ENCODE measurements at places on chromosomes 2 and 18. TPM values are rescaled to one million over a fixed set of nuclear protein-coding genes. Genes with fewer than 3 reads are reported as not detected.

GALR1 gene
- total RNA-seq, result not detected

FAM110C gene
- total RNA-seq, result not detected

RASGRP3 gene
- total RNA-seq, result 30.6 TPM

KCNIP3 gene
- total RNA-seq, result 7.3 TPM

- peak; percentile 47 for DNase-seq
Measured at GRCh38 chr2:157732596-157732995, 103.9 kb upstream of the ACVR1C start.

- DNase-seq, result peak; percentile 70
Measured at GRCh38 chr2:234133004-234133403, 82.5 kb downstream of the SPP2 start.

DNA sequence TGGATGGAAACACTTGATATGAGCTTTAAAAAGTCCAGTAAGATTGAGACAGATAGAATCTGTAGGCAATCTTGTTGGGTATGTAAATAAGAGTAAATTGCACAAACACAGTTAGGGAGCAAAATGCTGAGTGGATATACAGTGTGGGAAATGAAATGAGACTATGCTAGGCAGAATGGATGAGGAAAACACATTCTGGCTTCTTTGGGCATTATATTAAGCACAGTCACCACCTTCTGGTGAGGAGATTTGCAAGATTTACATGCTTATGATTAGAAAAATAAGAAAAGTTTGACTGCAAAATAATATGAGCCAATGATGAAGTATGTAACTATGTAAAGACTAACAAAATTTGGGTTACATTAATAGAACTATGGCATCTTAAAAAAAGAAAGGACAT is 2165.0 kb upstream of the CELF4 start:
- DNase-seq, result no peak

DNA sequence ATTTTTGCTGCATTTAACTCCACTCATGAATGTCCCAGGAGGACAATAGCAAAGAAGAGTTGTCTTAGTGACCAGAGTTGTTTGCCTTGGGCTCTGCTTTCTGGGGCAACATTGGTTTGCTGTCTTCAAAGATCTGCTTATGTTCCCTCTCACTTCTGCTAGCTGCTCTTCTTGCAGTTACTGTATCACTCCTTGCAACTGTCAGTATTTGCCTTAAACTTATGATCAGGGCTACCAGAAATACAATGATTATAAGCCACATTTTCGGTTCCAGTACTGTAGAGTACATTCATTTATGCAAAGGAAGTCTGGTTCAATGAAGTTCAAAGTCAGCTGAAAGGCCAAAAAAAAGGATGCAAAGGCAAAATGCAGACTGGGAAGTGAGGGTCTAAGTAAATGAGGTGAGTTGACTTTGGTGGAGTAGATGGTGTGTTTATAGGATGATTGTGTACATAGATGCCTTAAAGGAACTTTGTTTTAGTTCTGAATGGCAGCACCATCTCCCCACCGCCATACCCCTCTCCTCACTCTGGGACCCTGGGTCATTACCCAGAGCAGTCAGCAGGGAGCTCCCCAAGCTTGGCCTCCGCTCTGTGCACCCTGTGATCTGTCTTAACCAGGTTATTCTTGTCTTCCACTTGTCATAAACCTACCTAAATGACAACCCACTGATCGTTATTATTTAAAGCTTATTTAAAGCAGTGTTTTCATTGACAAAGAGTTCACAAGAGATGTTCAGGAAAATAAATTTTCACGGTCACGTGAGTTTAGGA is 236.0 kb downstream of the DOK6 start:
- no peak for DNase-seq

Measured in A172 (cell line).